ENCODE measurements at places on chromosomes 13 and 19.
A peak's percentile ranks its signal among the peaks of the same experiment; 100 is the strongest.

DNA sequence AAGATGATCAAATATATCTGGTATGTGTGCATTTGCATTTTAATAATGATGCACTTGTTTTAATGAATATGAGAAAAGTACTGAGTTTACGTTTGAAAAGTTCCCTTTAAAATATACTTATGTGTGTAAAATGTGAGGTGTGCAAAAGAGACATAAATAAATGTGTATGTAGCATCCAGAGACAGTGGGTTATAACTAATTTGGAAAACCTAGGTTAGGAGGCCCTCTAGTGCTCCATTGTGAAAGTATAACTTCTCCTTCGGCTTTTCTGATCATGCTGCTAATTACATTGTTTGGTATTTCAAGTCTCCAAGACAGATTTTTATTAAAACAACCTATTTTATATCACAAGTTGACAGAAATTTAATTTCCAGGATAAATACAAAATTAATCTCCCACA is 30.1 kb downstream of the SCEL start:
- no peak for DNase-seq

GRCh38 chr13:99426426-99426825 is 74.8 kb upstream of the TM9SF2 start:
- DNase-seq, result peak; percentile 20

DNA sequence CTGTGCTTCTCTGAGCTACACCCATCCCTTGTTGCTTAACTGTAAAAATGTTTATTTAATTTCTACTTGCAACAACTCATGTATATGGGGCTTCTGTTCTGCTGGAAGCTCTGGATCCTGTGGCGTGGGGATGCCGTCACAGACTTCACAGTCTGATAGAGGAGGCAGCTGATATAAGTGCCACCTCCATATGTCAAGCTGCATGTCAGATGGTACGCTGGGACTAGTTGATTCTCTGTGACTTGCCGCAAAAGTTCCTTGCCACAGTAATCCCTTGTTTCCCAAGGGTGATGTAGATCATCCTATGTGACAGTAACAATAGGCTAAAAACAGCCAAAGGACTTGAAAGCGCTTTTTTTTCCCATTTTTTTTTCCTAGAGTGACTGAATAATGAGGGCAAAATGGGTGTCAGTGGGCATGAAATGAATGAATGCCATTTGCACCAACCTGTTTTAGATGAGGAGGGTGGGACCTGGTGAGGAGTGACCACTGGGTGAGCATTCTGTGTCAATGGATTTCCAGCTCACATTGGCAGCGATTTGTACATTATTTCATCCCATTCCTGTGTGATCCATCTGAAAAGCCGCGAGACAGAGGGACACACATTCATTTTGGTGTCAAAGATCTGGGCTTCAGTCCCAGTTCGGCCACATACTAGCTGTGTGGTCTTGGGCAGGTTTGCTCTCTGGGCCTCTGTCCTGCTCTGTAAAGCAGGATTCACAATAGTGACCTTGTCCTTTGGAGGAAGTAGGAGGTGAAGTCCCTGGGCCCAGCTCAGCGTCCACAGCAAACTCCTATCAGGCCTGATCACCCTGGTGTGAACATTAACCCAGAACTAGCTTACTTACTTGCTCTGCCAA is 88.9 kb upstream of the RNF113B start:
- DNase-seq, result no peak

GRCh38 chr19:885536-886224 is 7.3 kb downstream of the MED16 start:
- no peak for DNase-seq

- no peak for DNase-seq
Observed at GRCh38 chr13:91134803-91135184, 212.7 kb upstream of the MIR17HG start.

GRCh38 chr19:48556163-48556562 is 4.2 kb downstream of the SULT2B1 start:
- DNase-seq, result no peak

DNA sequence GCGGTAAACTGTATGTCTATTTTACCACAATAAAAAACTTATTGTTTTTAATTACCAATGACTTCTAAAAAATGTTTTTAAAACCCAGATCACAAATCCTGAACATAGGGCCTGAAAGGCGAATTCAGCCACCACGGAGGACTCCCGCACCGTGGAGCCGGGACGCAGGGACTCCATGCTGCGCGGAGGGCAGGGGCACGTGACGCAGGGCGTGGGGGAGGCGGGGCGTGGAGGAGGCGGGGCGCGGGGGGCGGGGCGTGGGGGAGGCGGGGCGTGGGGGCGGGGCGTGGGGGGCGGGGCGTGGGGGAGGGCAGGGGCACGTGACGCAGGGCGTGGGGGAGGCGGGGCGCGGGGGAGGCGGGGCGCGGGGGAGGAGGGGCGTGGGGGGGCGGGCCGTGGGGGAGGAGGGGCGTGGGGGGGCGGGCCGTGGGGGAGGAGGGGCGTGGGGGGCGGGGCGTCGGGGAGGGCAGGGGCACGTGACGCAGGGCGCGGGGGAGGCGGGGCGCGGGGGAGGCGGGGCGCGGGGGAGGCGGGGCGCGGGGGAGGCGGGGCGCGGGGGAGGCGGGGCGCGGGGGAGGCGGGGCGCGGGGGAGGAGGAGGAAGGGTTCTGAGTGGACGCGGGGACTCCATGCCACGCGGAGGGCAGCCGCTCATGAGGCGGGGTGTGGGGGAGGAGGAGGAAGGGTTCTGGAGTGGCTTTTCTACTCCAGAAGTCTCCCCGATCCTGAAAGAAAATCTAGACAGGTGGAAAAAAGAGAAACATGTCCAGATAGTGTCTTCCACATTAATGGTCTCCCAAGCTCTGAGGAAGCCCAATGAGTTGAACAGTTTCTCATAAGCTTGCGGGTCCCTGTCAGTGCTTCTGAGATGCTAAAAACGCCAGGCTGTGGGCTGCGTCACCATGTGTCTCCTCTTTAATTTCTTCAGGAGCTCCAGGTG is 4.4 kb upstream of the PROZ start:
- DNase-seq, result peak; percentile 94

DNA sequence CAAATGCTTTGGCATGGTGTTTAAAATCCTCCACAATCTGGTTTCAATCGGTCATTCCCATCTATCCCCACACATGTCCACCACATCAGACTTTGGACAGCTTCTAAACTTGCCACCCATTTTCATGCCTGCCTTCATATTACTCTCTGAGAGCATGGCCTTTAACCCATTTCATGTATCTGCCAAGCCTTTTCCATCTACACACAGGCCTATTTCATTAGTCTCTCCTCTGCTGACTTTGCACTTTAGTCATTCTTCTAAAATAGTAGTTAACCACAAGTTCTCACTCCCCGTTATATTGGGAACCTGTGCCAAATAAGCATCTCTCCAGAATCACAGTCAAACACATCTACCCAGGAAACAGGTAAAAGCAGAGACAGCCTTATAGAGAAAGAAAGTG is 142.2 kb downstream of the MZT1 start:
- DNase-seq, result no peak

GRCh38 chr19:51259348-51260245 is 8.7 kb downstream of the SIGLECL1 start:
- DNase-seq, result no peak

Measured in posterior vena cava (tissue), 2 donors.